ENCODE measurements at places on chromosomes 5 and 9. TPM values are rescaled to one million over a fixed set of nuclear protein-coding genes. Genes with fewer than 3 reads are reported as not detected.
A peak's percentile ranks its signal among the peaks of the same experiment; 100 is the strongest.

ARHGEF28 gene
- 50.7 TPM for total RNA-seq

RASEF gene
- total RNA-seq: under 0.01 TPM

CDHR2 gene
- 0.25 TPM for total RNA-seq

SOWAHA gene
- total RNA-seq: not detected

MYMK gene
- not detected for total RNA-seq

NFX1 gene
- total RNA-seq: 11.1 TPM

PDLIM4 gene
- 26.7 TPM for total RNA-seq

STKLD1 gene
- 0.26 TPM for total RNA-seq

FGF18 gene
- not detected for total RNA-seq

NR4A3 gene
- total RNA-seq: under 0.01 TPM

PLAA gene
- total RNA-seq: 36.0 TPM

CKMT2 gene
- total RNA-seq: 0.38 TPM

- DNase-seq: peak; percentile 94
Measured at GRCh38 chr5:176784218-176785165, 25.9 kb upstream of the UNC5A start.

DNA sequence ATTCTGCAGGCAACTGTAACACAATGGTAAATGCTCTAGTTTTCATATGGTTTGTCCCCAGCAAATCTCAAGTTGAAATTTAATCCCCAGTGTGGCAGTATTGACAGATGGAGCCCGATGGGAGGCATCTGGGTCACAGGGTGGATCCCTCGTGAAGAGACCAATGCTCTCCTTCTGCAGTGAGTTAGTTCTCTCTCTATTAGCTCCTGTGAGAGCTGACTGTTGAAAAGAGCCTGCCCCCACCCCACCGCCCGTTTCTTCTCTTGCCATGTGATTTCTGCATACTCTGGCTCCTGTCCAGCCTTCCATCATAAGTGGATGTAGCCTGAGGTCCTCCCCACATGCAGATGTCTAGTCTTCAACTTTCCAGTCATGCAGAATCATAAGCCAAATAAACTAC is 27.0 kb downstream of the IARS1 start:
- DNase-seq: no peak

DNA sequence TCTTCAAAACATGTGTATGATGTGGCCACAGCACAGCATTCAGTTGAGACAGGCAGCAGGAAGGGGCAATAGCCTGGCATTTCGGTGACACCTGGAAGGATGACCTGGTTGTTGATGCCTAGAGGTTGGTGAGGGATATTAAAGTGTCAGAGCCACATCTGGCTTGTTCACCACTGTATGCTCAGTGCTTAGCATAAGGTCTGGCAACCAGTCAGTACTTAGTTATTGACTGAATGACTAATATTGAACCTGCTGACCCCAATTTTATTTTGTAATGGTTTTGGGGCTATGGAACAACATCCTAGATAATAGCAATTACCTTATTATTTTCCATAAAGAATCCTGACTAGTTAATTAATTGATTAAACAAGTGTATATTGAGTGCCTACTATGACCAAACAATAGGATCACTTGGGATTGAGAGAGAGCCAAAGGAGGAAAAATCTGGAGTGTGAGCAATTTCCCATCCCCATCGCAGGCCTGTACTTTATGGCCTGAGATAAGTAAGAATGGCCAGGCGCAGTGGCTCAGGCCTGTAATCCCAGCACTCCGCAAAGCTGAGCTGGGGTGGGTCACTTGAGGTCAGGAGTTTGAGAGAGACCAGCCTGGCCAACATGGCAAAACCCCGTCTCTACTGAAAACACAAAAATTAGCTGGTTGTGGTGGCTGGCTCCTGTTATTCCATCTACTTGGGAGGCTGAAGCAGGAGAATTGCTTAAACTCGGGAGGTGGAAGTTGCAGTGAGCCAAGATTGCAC is 85.4 kb upstream of the PLPP1 start:
- no peak for DNase-seq

DNA sequence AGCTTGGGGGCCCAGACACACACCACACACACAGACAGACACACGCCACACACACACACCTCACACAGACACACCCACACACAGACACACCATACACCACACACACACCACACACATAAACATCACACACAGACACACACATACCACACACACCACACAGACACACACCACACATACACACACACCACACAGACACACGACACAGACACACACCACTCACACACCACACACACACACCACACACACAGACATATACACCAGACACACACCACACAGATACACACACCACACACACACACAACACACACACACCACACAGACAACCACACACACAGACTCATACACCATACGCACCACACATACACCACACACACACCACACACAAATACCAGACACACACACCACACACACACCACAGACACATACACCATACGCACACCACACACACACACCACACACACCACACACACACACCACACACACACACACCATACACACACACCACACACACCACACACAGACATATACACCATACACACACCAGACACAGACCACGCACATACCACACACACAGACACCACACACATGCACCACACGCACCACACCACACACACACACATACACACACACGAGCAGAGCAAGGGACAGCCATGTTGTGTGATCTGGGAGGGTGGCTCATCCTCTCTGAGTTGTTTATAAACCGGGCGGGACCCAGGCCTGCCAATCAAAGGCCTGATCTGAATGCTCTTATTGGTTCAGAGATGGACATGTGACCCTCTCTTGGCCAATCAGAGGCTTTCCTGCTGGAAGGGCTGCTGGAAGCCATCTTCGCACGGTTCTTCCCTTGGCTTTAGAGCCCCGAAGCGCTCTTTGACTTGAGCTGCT is 148.3 kb downstream of the GAPVD1 start:
- peak; percentile 25 for DNase-seq

DNA sequence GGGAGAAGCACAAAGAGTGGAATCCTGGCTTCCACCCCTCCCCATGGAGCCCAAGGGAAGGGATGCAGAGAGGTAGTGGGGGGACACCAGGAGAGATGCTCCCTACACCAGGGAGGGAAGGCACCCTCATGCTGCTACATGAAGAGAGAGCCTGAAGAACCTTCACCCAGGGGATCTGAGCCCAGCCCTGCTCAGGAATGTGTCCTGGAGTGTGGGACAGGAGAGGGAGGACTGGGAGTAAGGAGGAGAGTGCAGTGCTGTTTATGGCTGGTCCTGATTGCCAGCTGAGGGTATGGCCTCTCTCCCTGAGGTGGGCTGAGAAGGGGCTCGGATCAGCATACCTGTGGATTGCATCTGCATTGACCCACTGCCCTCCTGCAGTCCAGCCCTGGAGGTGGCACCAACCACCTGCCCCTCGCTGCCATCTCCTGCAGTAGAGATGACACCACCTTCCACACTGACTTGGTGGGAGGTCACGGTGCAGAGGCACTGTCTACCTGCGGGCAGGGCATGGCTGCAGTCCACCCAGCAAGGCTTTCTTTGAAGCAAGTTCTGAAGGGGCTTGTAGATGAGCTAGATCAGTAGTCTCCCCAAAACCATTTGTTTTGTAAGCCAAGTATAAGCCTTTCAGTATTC is 114.9 kb upstream of the SLC25A48 start:
- no peak for DNase-seq

DNA sequence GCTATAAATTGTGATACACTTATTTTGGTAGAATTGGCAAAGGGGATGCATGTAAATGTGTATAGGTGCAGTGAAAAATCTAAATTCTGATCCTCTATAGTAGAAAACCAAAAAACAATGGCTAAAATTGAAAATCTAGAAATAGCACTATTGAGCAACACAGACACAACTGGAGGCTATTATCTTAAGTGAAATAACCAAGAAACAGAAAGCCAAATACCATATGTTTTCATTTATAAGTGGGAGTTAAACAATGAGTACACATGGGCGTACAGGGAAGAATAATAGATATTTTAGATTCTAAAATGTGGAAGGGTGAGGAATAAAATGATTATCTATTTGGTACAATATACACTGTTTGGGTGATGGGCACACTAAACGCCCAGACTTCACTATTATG is 183.2 kb upstream of the TUSC1 start:
- DNase-seq: no peak

DNA sequence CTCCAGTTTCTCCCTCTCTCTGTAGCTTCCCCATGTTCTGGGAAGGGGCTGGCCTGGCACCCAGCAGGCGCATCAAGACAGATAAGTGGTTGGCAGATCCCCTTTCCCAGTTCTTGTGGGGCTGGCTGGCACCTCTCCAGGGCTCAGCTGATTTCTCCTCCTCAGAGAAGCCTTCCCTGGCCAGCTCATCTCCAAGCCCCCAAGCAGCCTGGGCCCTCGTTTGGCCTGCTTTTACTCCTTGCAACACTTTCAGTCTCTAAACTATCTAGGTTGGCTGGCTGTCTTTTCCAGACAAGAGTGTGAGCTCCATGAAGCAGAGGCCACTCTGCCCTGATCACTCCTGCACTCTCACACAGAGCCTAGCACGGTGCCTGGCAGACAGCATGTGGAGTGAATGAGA is 13.5 kb downstream of the MACROH2A1 start:
- no peak for DNase-seq

DNA sequence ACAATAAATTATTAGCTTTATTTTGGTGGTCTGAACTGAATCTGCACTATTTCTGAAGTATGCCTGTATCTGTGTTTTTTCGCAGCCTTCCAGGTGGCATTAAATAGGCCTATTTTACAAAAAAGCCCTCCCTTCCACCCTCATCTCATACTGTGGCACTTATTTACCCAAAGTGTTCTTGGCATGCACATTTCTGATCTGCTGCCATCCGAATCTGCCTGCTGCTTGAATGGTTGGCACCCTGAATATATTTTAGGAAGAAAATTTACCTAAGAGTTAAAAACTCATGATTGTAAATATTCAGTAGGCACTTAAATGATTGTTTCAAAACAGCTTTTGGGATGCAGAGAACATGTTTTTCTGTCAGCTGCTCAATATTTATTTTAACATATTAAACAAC is 150.1 kb downstream of the SLC28A3 start:
- no peak for DNase-seq

- no peak for DNase-seq
Measured at GRCh38 chr5:60701321-60701968, 1.5 kb upstream of the DEPDC1B start.

DNA sequence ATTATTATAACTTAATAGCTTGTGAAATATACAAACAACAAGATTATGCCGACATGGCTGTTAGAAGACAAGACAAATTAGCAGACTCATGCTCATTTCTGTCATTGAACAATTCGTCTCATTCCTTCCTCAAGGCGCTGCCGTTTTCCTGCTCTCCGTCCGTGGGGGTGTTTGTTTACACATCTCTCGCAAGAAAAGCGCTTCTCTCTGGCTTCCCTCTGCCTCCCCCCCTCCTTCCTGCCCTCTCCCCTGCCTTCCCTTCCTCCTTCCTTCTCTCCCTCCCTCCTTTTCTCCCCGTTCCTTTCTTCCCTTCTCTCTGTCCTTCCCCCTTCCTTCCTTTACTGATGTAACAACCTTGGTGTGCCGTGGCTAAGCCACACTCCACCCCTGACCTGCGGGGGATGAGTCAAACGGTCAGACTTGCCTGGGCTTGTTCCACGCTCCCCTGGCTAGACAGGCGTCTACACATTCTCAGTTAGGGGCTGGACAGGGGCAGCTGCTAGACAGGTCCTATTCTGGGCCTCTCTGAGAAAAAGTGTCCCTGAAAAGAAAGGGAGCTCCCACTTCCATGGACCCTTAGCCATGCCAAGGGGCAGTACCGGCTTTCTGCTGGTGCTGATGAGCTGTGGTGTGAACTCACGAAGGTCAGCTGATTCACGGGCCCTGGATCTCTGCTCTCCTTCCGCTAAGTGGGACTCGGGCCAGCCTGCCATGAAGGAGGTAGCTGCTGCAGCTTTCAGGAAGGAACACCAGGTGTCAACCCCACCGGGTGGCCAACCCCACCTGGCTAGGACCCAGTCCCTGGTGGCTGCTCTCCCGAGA is 32.0 kb upstream of the SPTLC1 start:
- peak; percentile 84 for DNase-seq

- DNase-seq: peak; percentile 44
Measured at GRCh38 chr5:169945831-169946261, 34.4 kb downstream of the INSYN2B start.

- peak; percentile 70 for DNase-seq
Measured at GRCh38 chr5:113271015-113271414, 163.8 kb downstream of the TSSK1B start.

- no peak for DNase-seq
Measured at GRCh38 chr5:179185256-179185940, 125.2 kb downstream of the ZNF354C start.

GRCh38 chr9:125258832-125259534 is 2.6 kb upstream of the GAPVD1 start:
- no peak for DNase-seq

- DNase-seq: no peak
Measured at GRCh38 chr9:135887585-135888050, 19.7 kb downstream of the CAMSAP1 start.

GRCh38 chr5:67350618-67351201 is 154.1 kb upstream of the CD180 start:
- DNase-seq: peak; percentile 36

GRCh38 chr9:134638502-134639090 is 3.0 kb upstream of the COL5A1 start:
- DNase-seq: no peak

GRCh38 chr9:36825179-36825578 is 208.9 kb downstream of the PAX5 start:
- DNase-seq: no peak

DNA sequence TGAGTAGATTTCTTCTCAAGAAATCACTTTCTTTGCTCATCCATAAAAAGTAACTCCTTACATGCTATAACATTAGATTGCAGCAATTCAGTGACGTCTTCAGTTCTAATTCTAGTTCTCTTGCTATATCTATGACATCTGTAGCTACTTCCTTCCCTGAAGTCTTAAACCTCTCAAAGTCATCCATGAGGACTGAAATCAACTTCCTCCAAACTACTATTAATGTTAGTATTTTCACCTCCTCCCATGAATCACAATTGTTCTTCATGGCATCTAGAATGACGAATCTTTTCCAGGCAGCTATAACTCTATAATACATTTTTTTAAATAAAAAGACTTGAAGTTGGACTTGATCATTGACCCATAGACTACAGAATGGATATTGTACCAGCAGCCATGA is 46.2 kb upstream of the PRRC1 start:
- peak; percentile 1 for DNase-seq

DNA sequence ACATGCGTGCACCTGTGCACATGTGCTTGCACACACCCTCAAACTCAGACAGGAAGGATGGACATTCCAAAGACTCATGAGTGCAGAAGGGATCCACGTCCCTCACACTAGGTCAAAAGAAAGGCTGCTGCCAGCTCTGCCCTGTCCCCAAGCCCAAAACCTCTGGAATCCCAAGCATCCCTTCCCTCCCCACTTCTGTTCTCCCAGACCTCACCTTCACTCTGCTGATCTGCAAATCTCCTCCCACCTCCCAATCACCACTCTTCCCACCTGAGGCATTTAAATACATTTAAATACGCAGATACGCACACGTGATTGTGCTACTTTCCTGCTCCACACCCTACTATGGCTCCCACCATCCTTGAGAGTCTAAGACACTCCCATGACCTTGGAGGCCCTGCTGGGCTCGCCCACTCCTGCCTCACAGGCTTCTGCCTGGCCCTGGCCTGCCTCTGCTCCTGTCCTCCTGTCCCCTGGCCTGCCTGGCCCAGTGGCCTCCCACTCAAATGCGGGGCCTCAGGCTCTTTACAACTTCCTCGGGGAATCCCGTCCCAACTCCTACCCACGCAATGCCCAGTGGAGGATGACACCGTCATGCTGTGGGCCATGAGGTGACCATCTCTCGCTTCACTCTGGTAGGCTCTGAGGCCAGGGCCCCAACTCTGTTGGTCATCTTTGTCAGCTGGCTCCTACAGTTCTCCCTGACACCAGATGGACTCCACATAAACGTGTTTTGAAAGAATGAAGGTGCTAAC is 478.4 kb upstream of the DAP start:
- no peak for DNase-seq

All from dermis microvascular lymphatic vessel endothelial cell (primary cell).